ENCODE measurements at places on chromosomes 3 and 15.

- no peak for DNase-seq
These were observed 255.6 kb downstream of the ZNF621 start for GRCh38 chr3:40780291-40780924.

DNA sequence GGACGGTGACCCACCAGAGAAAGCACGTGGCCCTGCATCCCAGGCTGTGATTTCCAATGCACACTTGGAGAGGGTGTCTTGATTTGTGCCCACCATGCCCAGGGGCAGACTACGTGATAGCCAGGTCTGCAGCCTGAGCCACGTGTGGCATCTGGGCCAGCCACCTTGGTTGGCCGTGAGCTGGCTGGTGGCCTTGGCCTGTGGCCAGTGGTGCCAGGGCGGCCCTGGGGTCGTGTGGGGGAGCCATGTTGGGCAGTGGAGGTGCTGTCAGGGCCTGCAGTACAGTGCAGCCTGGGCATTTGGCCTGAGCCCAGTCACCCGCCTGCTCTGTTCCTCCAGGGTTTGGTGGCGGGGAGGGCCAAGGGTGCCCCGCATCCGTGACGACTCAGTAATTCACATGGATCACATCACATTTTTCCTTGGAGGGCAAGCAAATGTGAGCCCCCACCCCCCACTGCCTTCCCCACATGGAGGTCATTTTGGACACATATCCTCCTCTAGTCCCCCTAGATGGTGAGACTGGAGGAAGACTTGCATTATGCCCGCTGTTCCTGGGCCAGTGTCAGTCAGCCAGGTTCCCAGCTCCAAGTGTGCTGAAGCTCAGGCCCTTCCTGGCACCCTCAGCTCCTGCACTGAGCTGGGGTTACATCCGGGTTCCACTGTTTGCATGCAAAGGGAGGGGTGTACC is 201.4 kb downstream of the UBE3A start:
- DNase-seq: no peak

- no peak for DNase-seq
These were observed 139.3 kb downstream of the ZNF609 start for GRCh38 chr15:64599716-64600115.

DNA sequence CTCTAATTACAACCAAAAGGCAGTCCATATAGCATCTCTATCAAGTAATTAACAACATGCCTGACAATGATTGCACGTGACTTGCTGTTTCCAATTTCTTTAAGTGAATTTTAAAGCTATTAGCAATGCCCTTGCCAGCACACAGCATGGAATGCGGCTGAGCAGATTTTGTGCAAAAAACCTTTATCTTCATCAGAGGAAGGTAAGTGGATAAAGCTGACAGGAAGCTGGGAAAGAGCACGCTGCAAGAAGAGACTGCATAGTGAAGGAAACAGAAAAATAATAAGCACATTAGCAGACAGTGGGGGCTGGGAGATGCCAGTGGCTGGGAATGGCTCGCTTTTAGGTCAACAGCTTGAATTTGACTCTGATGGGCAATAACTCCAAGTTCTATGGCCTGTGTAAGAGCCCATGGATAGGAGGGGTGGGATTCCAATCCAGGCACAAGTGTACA is 138.8 kb downstream of the PDZRN3 start:
- no peak for DNase-seq

- DNase-seq: no peak
These were observed 186.7 kb upstream of the GADL1 start for GRCh38 chr3:31081018-31081662.

- no peak for DNase-seq
These were observed 70.7 kb downstream of the TTBK2 start for GRCh38 chr15:42849836-42850235.

DNA sequence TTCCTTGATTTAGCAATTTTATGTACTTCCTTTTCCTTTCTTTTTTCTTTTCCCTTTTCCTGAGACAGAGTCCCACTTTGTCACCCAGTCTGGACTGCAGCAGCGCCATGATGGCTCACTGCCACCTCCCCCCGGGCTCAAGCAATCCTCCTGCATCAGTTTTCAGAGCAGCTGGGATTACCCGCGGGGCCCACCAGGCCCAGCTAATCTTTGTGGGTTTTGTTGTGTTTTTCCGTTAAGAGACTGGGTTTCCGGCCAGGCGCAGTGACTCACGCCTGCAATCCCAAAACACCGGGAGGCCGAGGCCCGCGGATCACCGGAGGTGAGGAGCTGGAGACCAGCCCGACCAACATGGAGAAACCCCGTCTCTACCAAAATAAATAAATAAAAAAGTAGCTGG is 17.7 kb downstream of the GOLGA8S start:
- DNase-seq: no peak

DNA sequence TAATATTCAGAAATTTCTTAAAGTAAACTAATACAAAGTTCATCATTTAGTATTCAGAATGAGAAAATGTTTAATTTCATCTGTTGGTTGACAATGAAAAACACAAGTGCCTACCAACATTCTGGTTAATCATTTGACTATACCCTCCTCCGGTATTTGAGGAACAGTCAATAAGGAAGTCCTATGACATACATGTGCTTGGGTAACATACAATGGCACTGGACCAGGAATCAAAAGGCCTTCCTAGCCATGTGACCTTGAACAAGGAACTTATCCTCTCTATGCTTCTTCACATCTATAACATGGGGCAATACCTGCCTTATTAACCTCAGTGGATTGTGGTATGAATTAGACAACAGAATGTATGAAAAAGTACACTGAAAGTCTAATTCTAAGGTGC is 65.8 kb downstream of the ZNF280D start:
- DNase-seq: no peak

DNA sequence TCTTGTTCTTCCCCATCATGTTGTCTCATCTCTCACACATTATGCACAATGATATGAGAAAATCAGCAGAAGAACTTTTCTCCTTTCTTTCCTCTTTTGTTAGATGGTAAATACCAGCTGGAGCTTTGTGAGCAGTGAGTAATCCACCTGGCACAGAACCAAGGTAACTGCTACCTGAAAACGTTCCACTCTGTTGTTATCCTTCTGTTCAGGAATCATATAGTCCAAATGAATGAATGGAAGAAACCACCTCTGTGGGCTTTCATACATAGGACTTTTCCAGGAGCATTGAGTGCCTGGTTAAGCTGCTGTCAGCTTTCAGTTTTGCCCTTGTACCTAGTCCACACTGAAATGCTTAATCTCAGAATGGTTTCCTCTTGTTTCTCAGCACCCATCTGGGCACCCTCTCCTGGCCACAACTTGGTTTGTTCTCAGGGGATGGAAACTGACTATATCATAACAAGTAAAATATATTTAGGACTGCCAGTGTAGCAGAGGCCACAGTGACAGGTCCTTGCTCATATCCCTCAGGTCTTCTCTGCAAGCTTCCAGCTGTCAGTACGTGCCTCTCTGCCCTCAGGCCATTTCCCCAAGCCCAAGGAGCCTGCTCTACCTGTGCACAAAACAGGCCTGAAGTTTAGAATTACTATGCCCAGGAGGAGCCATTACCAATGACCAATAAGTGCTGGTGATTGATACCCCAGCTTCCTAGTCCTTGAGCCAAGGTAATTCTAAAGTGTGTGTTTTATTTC is 23.5 kb upstream of the SLC4A7 start:
- no peak for DNase-seq

GRCh38 chr15:94000606-94001005 is 230.8 kb upstream of the MCTP2 start:
- no peak for DNase-seq

GRCh38 chr3:143881095-143881494 is 32.8 kb upstream of the SLC9A9 start:
- no peak for DNase-seq

DNA sequence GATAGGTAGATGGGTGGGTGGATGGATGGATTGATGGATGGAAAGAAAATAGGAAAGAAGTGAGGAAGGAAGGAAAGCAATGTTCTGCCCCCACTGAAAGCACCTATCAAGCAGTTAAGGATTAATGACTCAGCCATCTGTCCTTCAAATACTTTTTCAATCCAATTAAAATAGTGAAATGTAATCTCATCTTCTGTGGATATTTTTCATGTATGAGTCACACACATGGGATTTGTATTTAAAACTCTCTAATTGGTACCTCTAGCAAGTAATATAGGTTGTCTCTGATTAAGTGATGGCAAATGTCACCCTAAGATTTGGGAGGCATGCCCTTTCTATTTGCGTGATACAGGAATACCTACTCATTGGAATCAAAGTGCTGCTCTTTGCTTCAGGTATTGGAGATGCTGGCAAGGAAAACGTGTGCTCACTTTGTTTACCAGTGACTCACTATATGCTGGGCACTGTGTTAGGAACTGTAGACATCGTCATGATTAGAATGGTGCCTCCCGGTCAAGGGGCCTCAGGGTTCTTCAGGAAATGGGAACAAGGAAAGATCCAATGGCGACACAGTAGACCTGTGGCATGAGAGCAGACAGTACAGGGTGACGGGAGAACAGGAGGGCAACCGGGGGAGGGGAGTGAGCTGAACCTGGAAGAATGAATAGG is 230.1 kb downstream of the CLSTN2 start:
- no peak for DNase-seq

GRCh38 chr15:87724330-87724729 is 532.2 kb downstream of the NTRK3 start:
- no peak for DNase-seq

- no peak for DNase-seq
These were observed 22.0 kb downstream of the WNT7A start for GRCh38 chr3:13857702-13858380.

GRCh38 chr15:27989838-27990237 is 109.3 kb downstream of the OCA2 start:
- no peak for DNase-seq

DNA sequence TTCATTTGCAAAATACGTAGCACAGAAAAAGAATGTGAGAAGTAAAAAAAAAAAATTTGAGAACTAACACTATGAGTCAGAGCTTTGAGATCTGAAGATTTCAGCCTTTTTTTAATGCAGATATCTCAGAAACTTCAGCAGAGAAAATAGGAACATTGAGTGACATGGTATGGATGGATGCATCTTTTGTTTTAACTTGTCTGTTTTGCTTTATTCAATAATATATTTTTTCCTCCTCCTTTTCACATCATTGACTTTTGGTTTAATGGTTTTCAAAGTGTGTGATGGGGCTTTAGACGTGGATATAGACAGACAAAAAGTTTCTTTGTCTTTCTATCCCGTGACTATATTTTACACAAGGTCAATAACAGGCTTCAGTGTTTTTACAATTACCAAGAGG is 426.7 kb upstream of the FRG2C start:
- DNase-seq: no peak

Data from activated T-cell treated with anti-CD3 and anti-CD28 coated beads, Interleukin-2, amount 50 U/mL, for 4 hours (primary cell).